ENCODE measurements at places on chromosomes 2 and 18.

- DNase-seq = no peak
These were observed 321.3 kb upstream of the EPAS1 start for GRCh38 chr2:45975752-45976517.

GRCh38 chr2:71894261-71894660 lies 253.4 kb downstream of the CYP26B1 start:
- DNase-seq = no peak

- no peak for DNase-seq
These were observed 52.9 kb upstream of the SPATS2L start for GRCh38 chr2:200253639-200254038.

GRCh38 chr18:58015065-58015780 lies 28.8 kb upstream of the NEDD4L start:
- DNase-seq = no peak

DNA sequence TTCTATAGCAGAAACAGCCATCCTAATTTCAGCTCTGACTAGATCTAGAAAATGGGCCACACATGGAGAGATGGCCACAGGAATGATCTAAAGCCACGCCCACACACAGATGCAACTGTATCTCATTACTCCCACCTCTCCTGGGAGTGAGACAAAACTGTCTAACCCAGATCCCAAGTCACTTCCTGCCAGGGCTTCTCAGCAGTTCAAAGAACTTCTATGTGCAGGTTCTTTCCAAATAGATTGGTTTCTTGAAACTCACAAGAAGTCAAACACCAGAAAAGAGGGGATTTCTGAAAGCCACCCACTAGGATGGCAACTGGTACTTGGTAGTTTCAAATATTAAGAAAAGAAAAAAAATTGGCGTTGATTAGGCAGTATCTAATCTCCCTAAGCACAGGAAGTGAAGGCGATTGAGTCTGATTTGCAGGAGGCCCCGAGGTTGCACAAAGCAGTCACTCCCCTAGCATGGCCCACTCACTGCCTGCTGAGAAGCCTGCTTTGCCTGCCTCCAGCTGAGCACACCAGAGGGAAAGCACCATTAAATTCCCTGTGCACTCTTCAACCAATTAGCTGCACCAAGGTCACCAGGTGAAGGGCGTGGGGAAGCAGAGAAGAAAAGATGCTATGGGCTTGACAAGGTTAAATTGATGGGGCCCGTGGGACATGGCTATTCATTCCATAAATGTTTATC lies 51.1 kb downstream of the PAPOLG start:
- peak; percentile 72 for DNase-seq

DNA sequence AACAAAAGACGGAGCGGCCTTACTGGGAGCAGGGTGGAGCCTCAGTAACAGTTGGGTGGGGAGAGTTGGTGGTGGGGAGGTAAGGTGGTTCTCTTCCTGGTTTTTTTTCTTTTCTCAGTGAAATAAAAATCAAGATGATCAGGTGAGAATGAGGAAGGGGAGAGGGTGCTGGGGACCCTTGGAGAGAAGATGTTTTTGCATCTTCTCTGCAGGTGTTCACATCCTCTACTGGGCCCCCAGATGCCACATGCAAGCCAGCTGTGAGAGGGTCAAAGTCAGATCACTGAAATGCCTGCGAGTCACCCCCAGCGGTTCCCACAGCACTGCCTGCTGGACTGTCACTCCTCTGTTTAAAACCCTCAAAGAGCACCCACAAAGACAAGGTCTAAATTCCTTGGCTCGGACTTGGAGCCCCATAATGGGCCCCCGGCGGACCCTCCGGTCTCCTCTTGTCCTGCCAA lies 69.8 kb upstream of the FHL2 start:
- no peak for DNase-seq

DNA sequence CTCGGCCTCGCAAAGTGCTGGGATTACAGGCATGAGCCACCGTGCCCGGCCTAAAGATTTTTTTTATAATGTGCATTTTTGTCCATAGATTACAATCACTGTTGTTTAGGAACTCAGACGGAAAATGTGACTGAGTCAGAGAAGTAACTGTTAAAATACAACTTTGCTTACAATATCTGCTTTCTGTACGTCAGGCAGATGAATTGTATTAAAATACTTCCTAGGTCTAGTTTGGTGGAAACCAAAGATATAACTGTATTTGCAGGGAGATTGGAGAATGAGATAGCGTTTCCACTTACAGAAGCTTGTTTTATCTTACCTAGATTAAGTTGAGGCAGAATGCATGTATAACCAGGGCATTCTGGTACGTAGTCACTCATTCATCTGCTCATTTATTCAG lies 36.7 kb downstream of the ASAP2 start:
- DNase-seq = no peak

- no peak for DNase-seq
These were observed 202.8 kb upstream of the THUMPD2 start for GRCh38 chr2:39981883-39982311.

DNA sequence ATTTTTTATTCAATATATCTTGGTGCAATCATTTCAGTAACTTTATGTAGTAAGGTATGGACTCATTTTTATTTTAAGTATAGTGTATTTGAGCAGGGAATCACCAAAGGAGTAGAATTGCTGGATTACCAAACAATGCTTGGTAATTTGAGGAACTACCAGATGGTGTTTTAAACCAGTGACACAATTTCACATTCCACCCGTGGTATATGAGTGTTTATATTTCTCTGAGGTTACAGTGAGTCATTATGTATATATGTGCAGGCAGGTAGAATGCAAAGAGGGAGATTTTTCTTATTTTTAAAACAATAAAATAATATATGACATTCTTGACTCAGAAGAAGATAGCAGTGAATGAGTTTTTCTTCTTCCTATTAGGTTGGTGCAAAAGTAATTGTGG lies 596.9 kb downstream of the DCC start:
- DNase-seq = peak; percentile 65

DNA sequence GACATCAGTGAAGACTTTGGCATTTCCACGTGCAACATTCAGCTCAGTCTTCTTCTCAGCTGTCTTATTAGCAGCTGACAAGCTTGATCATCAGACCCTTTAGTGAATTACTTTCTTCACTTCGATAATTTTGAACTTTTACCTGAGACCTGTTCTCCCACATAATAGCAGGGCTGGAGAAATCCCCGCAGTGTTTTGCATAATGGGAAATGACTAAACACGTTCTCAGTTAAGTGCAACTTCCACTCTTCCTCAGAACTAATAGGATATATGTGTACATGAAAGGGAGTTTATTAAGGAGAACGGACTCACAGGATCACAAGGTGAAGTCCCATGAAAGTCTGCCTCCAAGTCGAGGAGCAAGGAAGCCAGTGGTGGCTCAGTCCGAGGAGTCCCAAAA lies 28.8 kb upstream of the MBP start:
- DNase-seq = no peak

DNA sequence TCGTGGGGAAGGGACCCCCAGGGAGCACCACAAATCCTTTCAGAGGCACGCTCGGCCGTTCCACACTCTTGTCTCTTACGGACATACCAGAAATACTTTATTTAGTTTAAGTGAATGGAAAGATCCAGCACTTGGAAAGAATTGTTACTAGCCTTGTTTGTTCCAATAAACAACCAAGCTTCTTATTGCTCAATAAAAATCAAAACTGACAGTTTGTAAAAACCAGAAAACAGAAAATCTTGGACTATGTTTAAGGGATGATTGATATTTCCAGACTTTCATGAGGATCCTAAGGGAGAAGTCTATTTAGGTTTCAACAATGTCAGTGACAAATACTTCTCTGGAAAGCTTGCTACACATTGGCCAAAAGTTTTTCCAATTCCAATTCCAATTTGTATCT lies 31.6 kb upstream of the CCBE1 start:
- no peak for DNase-seq

DNA sequence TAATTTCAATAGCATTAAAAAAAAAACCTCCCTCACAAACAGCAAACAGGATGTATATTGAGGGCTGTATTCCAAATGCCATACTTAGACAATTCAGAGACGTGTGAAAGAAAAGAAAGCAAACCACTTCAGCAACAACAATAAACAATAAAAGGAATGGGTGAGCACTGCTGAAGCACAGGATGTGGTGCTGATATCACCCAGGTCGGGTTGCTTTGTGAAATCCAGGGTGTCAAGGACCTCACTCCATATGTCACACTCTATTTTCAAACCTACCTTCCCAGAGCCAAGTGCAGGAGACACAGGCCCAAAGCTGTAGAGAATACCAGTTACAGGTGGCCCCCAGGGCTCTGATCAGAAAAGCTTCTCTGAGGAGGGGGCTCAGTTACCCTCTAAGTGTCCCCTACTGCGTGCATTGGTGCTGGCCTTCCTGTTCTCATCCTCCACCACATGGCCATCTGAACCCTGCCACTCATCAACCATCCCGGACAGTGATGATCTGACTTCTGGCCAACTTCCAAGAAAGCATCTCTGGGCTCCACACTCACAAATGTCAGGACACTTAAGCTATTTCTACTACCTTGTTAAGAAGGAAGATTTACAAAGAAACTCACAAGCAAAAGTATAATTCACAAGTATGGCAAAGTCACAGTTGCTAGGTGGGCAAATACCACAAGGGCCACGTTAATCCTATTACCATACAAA lies 363.0 kb downstream of the SS18 start:
- DNase-seq = no peak

DNA sequence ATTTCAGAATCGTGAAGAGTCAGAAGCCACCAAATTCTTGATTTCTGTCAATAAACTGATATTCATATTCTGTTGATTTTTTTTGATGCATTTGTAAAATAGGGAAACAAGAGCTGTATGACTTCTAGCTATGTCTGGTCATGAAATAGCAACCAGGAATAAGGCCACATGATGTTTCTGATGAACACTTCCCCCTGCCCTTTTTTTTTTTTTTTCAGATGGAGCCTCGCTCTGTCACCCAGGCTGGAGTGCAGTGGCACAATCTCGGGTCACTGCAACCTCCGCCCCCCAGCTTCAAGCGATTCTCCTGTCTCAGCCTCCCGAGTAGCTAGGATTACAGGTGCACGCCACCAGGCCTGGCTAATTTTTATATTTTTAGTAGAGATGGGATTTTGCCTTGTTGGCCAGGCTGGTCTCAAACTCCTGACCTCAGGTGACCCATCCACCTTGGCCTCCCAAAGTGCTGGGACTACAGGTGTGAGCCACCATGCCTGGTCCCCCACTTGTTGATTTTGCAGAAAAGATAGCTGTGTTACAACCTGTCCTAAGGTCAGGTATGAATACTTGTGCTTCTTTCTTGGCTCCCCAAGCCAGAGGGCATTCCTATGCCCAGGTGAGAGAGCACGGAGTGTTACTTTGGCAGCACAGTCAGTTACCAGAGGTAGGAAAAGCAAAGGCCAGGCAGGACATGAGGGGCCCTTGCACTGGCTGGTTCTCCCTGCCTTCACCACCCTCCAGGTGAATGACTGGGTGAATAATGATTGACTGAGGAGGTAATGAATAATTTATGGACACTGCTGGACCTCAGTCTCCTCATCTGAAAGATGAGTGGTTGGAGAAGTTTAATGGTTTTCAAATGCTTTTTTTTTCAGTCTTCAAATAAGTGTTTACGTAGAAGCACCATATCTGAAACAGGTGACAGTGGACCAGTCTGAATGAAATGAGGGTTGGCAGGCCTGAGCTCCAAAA lies 39.6 kb downstream of the PAX8 start:
- DNase-seq = no peak

DNA sequence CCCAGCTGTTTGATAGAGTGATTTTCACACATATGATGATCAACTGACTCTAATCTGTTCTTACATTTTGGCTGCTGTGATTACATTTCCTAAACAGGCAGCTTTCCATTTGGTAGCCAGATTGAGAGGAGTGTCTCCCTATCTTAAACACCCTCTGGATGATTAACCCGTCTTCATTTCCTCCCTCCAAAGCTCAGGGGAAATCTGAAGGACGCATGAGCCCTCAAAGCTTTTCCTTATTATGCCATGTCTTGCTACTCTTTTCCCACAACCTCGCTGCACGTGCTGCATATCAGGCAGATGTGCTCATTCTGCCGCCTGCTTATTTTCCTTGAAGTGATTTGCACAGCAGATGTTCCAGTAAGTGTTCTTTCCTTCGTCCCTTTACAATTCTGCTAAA lies 837.4 kb downstream of the LRRTM4 start:
- DNase-seq = no peak

DNA sequence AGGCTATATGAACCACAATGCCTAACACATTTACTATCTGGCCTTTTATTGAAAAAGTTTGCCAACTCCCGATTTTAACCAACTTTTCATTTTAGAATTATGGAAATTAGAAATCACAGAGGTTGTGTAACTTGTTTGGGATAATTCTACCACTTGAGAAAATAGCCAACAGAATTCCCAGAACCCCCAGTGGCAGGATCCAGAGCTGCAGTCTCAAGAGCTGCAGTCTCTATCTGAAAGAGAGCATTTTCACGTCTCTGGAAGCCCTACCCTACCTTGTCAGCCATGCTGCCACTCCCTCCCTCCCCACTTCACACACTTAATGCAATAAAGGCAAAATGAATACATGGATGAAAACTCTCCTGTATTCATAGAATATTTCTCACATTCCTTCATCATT lies 23.4 kb upstream of the TSPYL6 start:
- DNase-seq = no peak

DNA sequence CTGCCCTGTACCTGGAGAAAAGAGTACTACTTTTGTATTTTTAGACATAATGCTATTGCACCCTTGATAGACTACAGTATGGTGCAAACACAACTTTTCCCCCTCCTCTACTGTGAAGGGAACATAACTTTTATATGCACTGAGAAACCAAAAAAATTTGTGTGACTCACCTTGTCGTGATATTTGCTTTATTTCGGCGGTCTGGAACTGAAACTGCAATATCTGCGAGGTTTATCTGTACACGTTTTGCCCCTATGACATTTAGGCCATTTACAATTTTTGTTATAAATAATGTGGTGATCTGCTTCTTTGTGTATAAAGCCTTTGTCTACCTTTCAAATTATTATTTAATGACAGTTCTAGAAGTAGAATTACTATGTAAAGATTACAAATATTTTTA lies 34.4 kb upstream of the AAK1 start:
- no peak for DNase-seq

GRCh38 chr2:80489717-80490116 lies 185.2 kb upstream of the LRRTM1 start:
- DNase-seq = peak; percentile 23
